LHCN-M2 (cell line): ENCODE measurements at places on chromosomes 6 and 20. TPM values are rescaled to one million over a fixed set of nuclear protein-coding genes. Genes with fewer than 3 reads are reported as not detected.

Gene TTK
- 63.7 and 69.5 TPM in 2 replicates for total RNA-seq

Gene PXDC1
- total RNA-seq, result 43.1 and 44.6 TPM in 2 replicates

Gene ARHGAP40
- total RNA-seq, result not detected in 2 replicates

Gene AKAP12
- 37.9 and 46.3 TPM in 2 replicates for total RNA-seq

Gene SNAI1
- total RNA-seq, result not detected in 2 replicates

Gene SLCO4A1
- total RNA-seq, result 0.06 and 0.17 TPM in 2 replicates

Gene CTNNBL1
- 33.6 and 41.7 TPM in 2 replicates for total RNA-seq

Gene CST5
- total RNA-seq, result not detected in 2 replicates

Gene OXT
- total RNA-seq, result not detected in 2 replicates

Gene ARHGAP18
- 96.8 and 101 TPM in 2 replicates for total RNA-seq

Gene IL17A
- not detected in 2 replicates for total RNA-seq

Gene ZBTB24
- total RNA-seq, result 8.8 and 11.0 TPM in 2 replicates

Gene KCNK16
- not detected in 2 replicates for total RNA-seq

Gene KCNG1
- 0.34 and 0.71 TPM in 2 replicates for total RNA-seq

Gene CCN5
- not detected in 2 replicates for total RNA-seq

Gene DEFB124
- total RNA-seq, result not detected in 2 replicates

Gene HTR1E
- not detected in 2 replicates for total RNA-seq

Gene DYNLT2
- 0.77 and 1.9 TPM in 2 replicates for total RNA-seq

Gene AIF1
- total RNA-seq, result not detected in 2 replicates

Gene MAP3K5
- 51.5 and 68.5 TPM in 2 replicates for total RNA-seq

Gene TRIM15
- total RNA-seq, result not detected in 2 replicates

Gene RHAG
- total RNA-seq, result not detected in 2 replicates

Gene OTOR
- not detected in 2 replicates for total RNA-seq

Gene EFCAB8
- 0.17 TPM in 1 of 2 replicates, not detected in the other for total RNA-seq

Gene RIPOR3
- 0.13 TPM in 1 of 2 replicates, not detected in the other for total RNA-seq

Gene PRSS16
- total RNA-seq, result not detected in 2 replicates

Gene SLA2
- total RNA-seq, result 0.19 TPM in 1 of 2 replicates, not detected in the other

Gene NR2E1
- not detected in 2 replicates for total RNA-seq

Gene TGM3
- total RNA-seq, result not detected in 2 replicates

Gene HDGFL1
- total RNA-seq, result not detected in 2 replicates

Gene WFDC11
- 1.2 TPM in 1 of 2 replicates, not detected in the other for total RNA-seq

Gene MLN
- not detected in 2 replicates for total RNA-seq

Gene BTBD9
- total RNA-seq, result 5.6 and 6.5 TPM in 2 replicates

Gene ZC3H12D
- total RNA-seq, result 0.06 TPM in 1 of 2 replicates, not detected in the other

Gene HLA-DQA1
- not detected in 2 replicates for total RNA-seq

Gene SLC17A4
- total RNA-seq, result not detected in 2 replicates

Gene FOXC1
- 1.8 and 2.1 TPM in 2 replicates for total RNA-seq

Gene TSBP1
- not detected in 2 replicates for total RNA-seq

Gene MCCD1
- total RNA-seq, result not detected in 2 replicates

Gene TAGAP
- total RNA-seq, result not detected in 2 replicates

Gene LAMA2
- 92.0 and 112 TPM in 2 replicates for total RNA-seq

Gene PROCR
- total RNA-seq, result 44.4 and 44.5 TPM in 2 replicates

Gene CTCFL
- total RNA-seq, result not detected in 2 replicates

Gene BHLHE23
- not detected in 2 replicates for total RNA-seq

Gene ZC2HC1B
- total RNA-seq, result not detected in 2 replicates

Gene NTSR1
- 0.77 and 0.98 TPM in 2 replicates for total RNA-seq

Gene EDN1
- 0.98 and 2.8 TPM in 2 replicates for total RNA-seq

Gene SPATS1
- total RNA-seq, result not detected in 2 replicates

Gene C20orf144
- 0.06 and 0.11 TPM in 2 replicates for total RNA-seq

Gene RING1
- total RNA-seq, result 17.4 and 22.2 TPM in 2 replicates

Gene CCN6
- total RNA-seq, result not detected in 2 replicates

Gene FAM209B
- not detected in 2 replicates for total RNA-seq

Gene SLC22A7
- not detected in 2 replicates for total RNA-seq

Gene CNPY3
- total RNA-seq, result 40.1 and 45.9 TPM in 2 replicates
